Activated T-helper 1 cell treated with anti-CD3 and anti-CD28 coated beads, Interleukin-2, amount 50 U/mL, for 16 hours (primary cell): ENCODE measurements at places on chromosomes 5 and 9.

DNA sequence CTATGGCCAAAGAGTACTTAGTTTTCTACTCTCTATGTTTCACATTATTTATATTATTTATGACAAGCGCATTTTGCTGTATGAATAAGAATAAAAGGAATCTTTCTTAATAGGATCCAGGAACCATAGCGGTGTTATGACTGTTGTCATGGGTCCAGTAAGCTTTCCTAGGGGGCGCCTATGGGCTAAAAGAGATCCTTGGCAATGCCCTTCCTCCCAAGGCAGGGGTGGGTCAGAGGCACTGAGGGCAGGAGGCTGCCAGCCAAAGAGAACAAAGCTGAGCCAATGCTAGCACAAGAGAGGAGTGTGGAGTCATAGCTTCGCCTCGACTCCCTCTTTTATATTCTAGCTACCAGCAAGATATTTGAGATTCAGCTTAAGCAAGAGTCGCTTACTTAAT, 98.4 kb upstream of the GNAQ start:
- DNase-seq: no peak

DNA sequence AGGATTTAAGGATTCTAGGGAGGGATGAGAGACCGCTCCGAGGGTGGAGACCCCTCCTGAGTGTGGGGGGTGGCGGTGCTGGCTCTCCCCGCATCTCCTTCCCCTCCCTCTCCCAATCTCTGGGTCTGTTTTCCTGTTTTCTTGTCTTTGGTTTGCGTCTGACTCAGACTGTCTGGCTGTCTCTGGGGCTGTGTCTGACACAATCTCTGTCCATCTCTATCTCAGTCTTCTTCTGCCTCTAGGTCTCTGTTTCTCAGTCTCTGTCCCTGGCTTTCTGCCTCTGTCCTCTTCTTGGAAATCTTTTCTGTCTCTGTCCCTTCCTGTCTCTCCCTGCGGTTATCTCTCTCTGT, 196 bp upstream of the GRM6 start:
- no peak for DNase-seq

GRCh38 chr5:148620696-148621095, 33.6 kb downstream of the HTR4 start:
- no peak for DNase-seq

- no peak for DNase-seq
Observed at GRCh38 chr5:113040672-113041260, 64.2 kb downstream of the DCP2 start.

GRCh38 chr5:144209361-144209760, 38.7 kb downstream of the KCTD16 start:
- DNase-seq: no peak

DNA sequence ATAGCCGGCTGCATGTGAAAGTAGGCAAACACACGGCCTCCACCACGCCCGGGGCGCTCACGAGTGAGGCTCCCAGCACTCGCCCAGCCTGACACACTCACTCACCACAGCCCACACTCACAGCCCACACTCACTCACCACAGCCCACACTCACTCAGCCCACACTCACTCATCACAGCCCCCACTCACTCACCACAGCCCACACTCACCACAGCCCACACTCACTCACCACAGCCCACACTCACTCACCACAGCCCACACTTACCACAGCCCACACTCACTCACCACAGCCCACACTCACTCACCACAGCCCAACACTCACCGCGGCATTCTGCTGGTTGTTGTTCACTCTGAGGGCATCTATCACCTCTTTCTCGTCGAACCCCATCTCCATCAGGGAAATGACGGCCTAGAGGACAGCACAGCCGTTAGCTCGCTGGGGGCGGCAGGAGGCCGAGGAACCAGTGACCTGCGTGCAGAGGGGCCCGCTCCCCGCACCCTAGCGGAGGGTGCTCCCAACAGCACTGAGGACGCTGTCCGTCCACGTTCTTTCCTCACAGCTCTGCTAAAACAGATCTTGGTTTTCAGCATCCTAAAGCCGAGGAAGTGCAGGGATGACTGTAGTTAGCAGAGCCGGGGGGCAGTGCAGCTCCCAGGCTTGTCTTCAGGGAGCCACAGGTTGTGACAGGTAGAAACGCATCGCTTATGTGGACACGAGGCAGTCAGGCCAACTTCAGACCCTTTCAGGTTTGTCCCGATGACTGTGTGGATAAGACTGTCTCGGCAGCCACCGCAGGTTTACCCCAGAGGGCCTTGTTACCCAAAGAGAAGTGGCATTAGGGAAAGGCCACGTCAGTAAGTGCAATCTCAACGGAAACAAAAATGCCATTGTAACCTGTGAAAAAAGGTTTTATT, 21.6 kb downstream of the UBAC1 start:
- DNase-seq: no peak

DNA sequence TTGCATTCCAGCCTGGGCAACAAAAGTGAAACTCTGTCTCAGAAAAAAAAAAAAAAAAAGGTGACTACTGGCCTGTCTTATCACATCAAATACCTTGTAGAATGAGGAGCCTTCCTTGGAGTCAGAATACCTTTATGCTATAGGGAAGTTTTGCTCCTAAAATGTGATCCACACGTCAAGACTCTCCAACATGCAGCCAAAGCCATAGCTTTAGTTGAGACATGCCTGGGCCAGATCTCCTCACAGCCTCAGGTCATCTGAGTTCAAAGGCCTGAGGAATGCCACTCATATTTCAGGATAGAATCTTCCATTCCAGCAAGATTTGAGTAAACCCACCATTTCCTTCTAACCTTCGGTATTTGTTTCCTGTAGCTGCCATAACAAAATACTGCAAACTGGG, 13.7 kb upstream of the SOWAHA start:
- DNase-seq: no peak

GRCh38 chr5:59532979-59533729, 360.4 kb downstream of the PDE4D start:
- DNase-seq: no peak

DNA sequence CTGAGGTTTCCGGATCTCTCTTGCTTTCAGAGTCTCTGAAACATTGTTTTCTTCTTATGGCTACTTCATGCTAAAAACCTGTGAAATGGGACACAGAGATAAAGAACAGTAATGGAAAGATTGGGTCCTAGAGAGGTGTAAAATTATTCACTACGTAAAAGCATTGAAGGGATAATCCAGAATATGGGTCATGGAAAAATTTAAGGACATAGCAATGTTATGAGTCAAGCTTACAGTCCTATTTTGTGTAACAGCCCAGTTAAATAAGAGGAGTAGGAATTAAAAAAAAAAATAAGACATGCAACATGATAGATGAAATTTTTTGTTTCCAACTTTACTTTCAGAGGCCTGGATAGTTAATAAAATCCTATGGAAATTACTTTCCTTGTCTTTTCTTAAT, 61.9 kb upstream of the ELL2 start:
- no peak for DNase-seq

DNA sequence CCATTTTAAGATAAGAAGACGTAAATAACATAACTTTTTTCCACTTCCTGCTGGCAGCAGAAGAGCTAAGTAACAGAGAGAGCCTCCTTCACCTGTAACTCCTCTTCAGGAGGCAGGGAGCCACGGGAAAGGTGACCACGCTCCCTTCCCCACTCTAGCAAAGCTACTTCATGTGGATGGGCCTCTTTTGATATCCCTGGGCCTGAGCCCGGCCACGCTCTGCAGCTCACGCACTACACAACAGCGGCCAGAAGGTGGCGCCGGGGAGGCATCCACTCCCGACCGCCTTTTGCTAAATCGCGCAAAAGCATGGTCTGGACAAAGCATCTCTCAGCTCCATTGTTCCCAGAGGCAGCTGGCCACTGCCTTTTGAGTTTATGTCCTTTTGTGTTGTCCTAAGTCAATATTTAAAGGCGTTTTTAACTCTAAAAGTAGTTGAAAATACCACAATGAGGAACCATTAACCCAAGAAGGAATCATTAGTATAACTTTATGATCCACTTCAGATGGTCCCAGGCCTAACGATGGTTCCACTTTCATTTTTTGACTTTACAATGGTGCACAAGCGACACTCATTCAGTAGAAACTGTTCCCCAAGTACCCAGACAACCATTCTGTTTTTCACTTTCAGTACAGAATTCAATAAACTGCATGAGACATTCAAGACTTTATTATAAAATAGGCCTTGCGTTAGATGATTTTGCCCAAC, 23.6 kb downstream of the CMBL start:
- peak; percentile 63 for DNase-seq

DNA sequence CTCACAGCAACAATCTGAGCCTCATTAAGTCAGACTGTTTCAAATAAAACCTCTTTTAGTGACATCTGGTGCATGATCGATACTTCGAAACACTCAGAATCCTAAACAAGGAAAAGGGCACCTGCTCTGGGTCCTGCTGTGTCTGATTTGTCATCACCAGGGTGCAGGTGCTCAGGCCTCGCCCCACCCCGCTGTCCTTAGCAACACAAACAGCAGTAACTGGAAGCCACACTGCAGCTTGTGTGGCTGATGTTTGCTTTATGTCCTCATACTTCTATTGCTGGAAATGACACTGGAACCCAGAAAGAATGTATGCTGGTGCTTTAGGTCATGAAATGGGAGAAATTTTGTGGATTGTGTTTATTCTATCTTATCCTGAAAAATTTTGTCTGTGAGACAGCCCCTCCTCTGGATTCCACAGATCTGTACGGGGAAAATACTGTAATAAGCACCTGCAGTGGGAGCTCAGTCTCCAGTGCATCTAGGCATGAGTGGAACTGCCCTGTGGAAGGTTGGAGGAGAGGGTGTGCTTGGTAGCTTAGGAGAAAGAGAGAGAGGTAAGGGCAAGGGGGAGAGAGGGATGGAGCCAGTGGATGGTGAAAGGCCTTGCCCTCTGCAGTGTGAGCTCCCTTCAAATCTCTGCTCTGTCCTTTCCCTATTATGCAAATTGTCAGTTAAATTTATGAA, 284.2 kb downstream of the SMARCA2 start:
- no peak for DNase-seq

GRCh38 chr9:114330636-114331035, 967 bp downstream of the ORM2 start:
- DNase-seq: no peak

GRCh38 chr9:38016375-38017135, 52.5 kb downstream of the SHB start:
- no peak for DNase-seq

DNA sequence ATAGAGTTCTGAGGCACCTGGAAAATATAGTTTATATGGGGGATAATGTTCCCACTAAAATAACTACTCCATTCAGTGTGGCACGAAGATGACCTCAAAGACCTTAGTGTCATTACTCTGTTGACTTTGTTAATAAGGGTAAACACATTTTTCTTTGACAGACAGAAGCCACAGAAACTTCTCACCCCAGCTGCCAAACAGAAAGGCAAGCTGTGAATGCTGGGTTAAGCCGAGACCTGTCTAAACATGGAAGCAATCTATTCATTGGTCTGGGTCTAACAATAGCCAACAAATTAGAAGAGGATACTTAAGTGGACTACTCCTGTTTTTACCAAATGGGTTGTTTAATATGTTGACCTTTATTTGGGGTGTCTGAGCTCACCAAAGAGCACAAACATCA, 171.4 kb downstream of the TLE1 start:
- DNase-seq: no peak

DNA sequence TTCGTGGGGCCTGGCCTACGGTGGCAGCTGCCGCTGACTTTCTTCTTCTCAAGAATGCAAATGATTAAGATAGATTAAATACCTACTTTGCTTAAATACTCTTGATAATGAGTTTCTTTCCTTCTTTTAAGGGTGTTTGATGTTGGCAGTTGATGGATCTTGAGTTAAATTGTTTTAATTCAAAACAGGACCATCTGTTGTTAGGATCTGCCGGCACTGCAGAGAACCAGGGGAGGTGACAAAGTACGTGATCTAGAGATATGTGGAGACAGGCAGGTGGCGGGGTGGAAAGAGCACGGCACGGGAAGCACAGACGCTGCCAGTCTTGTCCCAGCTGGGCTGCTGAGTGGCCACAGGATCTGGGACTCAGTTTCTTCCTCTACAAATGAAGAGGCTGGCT, 37.9 kb downstream of the MED27 start:
- no peak for DNase-seq

- DNase-seq: no peak
Observed at GRCh38 chr5:180137401-180138213, 66.0 kb upstream of the RNF130 start.

DNA sequence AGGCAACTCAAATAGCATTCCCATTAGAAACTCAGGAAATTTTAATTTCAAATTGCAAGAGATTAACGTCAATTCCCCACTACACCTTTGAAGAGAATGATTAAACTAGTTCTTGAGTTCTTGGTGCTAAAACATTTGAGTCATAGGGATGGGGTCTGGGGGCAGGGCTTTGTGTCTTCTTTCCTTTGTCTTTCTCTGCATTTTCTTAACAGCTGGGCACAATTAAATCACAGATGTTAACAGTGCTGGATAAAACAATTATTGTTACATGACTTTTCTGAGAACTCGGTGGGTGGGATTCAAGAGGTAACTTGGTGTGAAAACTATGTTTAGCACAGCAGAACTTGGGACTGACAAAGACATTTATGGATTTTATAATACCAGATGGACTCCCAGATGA, 351.9 kb upstream of the TNC start:
- DNase-seq: no peak

GRCh38 chr5:41788941-41789368, 81.3 kb downstream of the OXCT1 start:
- no peak for DNase-seq

DNA sequence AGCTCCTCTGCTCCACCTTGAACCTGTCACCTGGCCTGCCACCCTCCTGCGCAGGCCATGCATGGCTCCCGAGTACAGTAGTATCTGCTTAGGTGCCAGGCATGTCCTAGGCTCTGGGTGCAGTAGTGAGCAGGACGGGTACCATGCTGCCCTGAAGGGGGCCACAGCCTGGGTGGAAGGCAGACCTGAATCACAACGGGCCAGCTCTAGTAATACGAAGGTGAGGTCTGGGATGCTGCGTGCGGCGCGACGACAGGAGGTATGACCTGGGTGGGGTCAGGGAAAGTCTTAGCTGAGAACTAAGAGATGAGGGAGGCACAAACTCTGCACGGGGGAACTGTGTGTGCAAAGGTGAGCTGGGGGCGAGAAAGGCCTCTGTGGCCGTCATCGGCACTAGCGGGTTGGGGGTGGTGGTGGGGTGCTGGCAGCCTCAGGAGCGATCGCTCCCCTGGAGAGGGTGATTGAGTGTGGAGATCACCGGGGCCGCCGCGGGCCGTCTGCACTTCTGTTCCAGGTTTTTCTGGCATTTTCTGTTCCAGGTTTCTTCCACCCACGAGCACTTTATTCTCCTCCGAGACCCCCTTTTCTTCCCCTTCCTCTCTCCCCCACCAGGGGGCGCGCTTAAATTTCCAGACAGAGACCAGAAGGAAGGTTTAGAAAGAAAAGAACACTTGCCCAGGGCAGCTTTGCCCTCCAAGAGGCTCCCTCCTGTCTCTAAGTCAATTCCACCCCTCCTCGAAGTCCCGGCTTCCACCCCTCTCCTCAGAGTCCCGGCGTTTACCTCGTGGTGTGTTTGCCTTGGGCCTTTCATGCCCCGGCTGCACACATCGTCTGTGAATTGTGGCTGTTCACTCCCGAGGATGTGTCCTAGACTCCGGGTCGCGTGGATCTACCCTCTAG, 15.1 kb downstream of the PDLIM4 start:
- DNase-seq: peak; percentile 51

- DNase-seq: no peak
Observed at GRCh38 chr5:130705368-130705767, 459.7 kb downstream of the HINT1 start.
